ENCODE measurements at places on chromosomes 7 and 10.

GRCh38 chr10:32347363-32348022 is 535 bp upstream of the EPC1 start:
- DNase-seq: no peak

DNA sequence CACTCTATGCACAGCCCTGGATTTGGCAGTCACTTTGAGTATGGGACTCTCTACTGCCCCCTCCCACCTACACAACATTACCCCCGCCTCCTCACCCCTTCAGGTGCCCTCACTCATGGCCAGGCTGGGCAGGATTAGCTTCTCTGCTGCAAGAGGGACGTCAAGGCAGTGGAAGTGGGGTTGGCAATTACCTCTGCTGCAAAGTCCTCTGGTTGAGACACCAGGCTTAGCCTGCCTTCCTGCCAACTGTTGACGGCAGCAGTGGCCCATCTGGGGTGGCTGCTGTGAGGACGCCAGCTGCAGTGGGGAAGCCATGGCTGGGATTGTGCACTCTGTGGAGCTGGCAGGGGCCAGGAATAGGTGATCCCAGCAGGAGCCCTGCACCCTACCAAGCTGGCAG is 26.7 kb downstream of the SVIL start:
- no peak for DNase-seq

- no peak for DNase-seq
Observed at GRCh38 chr10:129210876-129211275, 256.2 kb upstream of the MGMT start.

DNA sequence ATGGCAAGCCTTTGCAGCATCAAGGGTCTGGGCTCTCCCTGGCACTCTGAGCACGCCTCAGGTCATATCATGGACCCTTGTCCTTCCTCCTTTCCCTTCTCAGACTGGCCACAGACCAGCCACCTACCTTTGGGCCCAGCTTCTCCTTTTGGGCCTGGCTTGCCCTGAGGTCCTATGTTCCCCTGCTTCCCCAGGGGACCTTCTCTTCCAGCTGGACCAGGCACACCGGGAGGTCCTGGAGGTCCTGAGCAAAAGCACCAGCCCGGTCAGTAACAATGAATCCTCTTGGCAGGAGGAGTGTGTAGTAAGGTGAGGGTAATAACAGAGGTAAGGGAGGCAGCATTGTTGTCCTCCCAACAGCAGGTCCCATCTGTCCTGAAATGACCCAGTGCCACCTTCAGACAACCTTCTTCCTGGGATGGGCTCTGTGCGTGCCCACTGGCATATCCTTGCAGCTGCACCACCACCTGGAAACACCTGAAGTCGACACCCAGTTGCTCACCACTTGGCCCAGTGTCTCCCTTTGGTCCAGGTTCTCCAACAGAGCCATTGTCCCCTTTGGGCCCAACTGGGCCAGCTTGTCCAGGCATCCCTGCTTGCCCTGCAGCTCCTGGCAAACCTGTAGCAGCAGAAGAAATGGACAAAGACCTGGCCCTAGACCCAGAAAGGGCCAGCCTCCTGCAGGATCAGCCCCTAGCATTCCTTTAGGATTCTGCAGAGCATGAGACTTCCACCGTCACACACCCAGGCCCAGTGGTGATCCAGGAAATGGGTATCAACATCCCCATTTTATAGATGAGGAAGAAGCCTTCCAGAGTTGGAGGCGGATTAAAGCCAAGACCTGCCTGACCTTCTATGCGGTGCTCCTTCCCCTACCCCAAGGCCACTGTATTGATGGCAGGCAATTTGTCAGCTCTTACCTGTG is 6.4 kb downstream of the SFTPD start:
- no peak for DNase-seq
